ENCODE measurements at places on chromosomes 6 and 20. TPM values are rescaled to one million over a fixed set of nuclear protein-coding genes. Genes with fewer than 3 reads are reported as not detected.

OPN5 gene
- not detected for total RNA-seq

GRCh38 chr6:134111062-134111677, 58.7 kb upstream of the SLC2A12 start:
- no peak overlapping the region for H3K27ac ChIP-seq
- peak; percentile 14 for DNase-seq
- H3K4me3 ChIP-seq: no peak overlapping the region
- H3K36me3 ChIP-seq: no peaks in the 10 kb centered on the region
- no peaks in the 10 kb centered on the region for H3K27me3 ChIP-seq
- H3K4me1 ChIP-seq: no peaks in the 10 kb centered on the region

DNA sequence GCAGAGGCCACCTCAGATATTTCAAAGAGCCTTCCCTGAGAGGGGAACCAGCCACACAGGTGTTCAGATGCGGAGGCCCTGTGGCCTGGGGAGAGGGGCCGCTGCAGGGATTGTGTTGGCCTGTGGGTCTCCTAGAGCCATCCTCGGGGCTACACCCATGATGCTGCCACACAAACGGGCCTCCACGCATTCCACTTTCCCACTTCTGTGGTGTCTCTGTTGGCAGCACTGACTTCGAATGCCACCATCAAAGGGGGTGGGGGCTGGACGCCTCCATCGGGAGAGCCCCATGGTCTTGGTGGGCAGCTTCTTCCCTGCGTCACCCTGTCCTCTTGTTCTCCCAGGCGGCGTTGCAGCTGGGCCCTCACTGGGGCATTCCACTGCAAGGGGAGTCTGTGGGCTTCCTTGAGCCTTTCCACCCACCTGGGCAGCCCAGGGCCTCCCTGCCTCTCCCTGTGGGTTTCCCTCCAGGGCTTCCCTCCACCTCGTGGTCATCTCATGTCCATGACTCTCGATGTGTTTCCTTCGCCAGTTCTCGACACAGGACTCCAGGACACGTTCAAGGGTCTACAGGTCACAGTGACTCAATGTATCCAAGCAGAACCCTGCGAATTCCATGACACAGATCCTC, 145.5 kb downstream of the ERMARD start:
- H3K4me3 ChIP-seq: no peak overlapping the region
- peaks cover 3% of the 10 kb centered on the region for H3K4me1 ChIP-seq
- no peak for DNase-seq
- no peak overlapping the region for H3K27ac ChIP-seq
- H3K36me3 ChIP-seq: no peaks in the 10 kb centered on the region
- peaks cover 2% of the 10 kb centered on the region for H3K27me3 ChIP-seq

- no peak overlapping the region for H3K4me3 ChIP-seq
- H3K27me3 ChIP-seq: peaks cover 5% of the 10 kb centered on the region
- H3K4me1 ChIP-seq: peaks cover 17% of the 10 kb centered on the region
- no peak for DNase-seq
- no peaks in the 10 kb centered on the region for H3K36me3 ChIP-seq
Observed at GRCh38 chr20:63238514-63239125, 2.9 kb downstream of the BIRC7 start.

Measured in CD4-positive, alpha-beta T cell (primary cell).